Stimulated activated CD8-positive, alpha-beta memory T cell treated with anti-CD3 and anti-CD28 coated beads, Interleukin-2, amount 100 ng/mL, for 1 hour (primary cell): ENCODE measurements at places on chromosomes 3 and 15.
A peak's percentile ranks its signal among the peaks of the same experiment; 100 is the strongest.

DNA sequence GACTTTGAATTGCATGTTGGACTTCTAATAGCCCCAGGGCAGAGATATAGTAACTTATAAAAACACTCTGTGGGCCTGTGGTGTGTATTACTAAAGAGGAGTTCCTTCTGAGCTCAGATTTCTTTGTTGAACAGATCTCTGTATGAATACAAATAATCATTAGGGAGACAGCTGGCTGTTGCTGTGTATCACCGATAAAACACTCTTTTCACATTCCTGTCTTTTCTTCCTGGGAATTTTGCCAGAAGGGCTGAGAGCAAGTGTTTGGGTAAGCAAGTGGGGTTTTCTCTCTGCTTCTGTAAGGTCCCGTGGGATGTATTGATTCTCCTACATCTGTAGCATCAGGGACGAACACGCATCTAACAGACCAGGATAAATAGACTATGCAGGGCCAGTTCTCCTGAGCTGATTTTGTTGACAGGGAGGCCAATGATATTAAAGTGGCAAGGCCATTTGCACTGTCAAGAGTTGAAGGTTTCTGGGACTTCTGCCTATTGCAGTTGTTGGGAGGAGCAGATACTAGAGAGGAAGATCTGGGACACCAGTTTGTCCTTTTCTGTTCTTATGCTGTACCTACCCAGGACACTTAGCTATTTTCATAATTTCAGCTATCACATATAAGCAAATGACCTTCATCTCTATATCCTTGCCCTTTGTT is 225.9 kb upstream of the CD96 start:
- no peak for DNase-seq

GRCh38 chr3:45618081-45618509 is 23.5 kb downstream of the LIMD1 start:
- DNase-seq, result no peak

- DNase-seq, result no peak
Observed at GRCh38 chr15:78915341-78916087, 29.3 kb downstream of the CTSH start.

- DNase-seq, result no peak
Observed at GRCh38 chr3:143672396-143673165, 175.7 kb downstream of the SLC9A9 start.

DNA sequence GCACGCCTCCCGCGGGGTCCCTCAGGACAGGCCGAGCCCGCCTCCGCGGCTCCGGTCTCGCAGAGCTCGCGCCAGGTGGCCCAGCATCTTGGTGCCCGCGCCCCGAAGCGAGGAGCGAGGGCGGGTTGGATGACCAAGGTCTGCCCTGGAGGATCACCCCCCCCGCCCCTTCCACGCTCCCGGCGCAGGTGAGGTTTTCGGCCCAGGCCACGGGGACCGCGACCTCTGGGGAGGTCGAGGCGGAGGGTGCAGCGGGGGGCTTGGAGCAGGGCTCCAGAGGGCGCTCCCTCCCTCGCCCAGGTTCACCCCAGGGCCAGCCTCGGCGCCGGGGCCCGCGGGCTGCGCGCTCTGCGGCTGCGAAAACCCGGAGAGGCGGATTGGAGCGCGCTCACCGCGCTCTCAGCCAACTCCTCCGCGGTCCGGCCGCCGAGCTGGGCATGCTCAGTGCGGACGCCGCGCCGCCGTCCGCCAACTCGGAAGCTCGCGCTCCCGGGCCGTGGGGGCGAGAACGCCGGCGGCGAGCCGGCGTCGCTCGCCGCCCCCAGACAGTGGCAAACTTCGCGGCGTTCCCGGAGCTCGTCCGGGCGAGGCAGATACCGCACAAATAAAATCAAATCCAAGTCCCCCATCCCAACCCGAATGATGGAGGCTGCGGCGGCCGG is at the start of gene MED12L:
Gene MED12L, plus strand, starts transcription at position 438 of the 662 bp plus-strand sequence. CDS start 1,263 bp downstream, outside the sequence.
- no peak for DNase-seq

GRCh38 chr15:72907733-72908132 is 124.2 kb upstream of the ADPGK start:
- DNase-seq, result no peak

- no peak for DNase-seq
Observed at GRCh38 chr3:24305795-24306467, 188.7 kb downstream of the THRB start.

- no peak for DNase-seq
Observed at GRCh38 chr15:31476866-31477265, 150.2 kb downstream of the KLF13 start.

- no peak for DNase-seq
Observed at GRCh38 chr3:135970506-135971116, 5.1 kb downstream of the PPP2R3A start.

DNA sequence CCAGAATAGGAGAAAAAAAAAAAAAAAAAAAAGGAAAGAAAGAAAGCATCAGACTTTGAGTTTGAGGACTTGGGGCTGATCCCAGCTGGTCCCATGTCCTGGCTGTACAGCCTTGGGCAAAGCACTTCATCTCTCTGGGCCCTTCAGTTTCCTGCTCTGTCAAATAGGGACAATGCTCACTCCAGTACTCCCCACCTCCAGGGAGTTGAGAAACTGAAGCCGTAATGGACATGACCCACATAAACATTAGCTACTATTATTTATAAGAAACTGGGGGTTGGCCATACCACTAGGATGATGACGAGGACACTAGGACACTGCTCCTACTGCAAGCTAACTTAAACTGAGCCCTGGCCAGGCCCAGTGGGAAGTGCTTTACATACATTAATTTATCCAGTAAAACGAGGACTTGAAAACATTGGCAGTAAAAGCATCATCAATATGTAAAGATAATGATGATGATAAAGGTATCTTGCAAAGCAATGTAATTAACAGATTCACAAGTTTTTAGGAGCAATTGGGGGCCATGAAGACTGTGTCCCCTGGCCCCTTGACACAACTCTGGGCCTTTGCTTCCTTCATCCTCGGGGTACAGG is 22.9 kb upstream of the SMAD6 start:
- DNase-seq, result no peak

- DNase-seq, result no peak
Observed at GRCh38 chr3:101414121-101414520, 93.7 kb upstream of the IMPG2 start.

GRCh38 chr3:24493746-24494617 is 668 bp downstream of the THRB start:
- DNase-seq, result no peak

GRCh38 chr15:98787936-98788757 is 139.8 kb downstream of the IGF1R start:
- DNase-seq, result no peak

DNA sequence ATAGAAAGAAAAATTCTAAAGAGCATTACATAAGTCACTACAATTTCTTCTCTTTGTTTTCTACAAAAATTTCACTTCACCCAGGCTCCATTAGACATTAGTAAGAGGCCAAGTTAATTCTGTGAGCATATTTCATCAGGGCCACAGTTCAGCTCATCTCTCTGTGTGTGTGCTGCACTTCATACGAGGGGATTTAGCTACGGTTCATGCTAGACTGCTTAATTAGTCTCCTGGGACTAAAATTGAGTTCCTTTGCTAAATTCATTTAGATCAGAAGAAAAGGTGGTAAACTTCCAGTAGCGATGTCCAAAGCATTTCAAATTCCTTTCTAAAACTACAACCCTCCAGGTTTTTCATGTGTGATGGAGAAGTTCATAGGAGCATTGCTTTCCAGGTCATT is 83.1 kb upstream of the SETMAR start:
- no peak for DNase-seq

GRCh38 chr3:196235452-196236122 is 19.3 kb downstream of the SLC51A start:
- DNase-seq, result no peak

- no peak for DNase-seq
Observed at GRCh38 chr3:18153571-18154173, 271.5 kb downstream of the SATB1 start.

DNA sequence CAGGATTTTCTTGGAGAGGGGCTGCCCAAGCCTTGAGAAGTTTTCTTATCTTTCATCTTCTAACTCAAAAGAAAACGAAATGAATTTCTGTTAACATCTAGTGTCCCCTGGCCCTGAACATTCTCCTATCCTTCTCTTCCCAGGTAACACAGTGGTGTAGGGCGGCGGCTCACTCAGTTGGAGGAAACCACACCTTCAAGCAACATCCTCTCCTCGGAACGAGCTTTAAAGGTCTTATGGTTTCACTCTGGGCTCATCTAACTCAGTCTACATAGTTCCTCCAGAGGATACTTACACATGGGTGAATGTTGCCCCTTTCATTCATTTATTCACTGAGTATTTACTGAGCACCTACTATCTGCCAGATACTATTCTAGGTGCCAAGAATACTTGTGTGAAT is 31.0 kb upstream of the KLHL6 start:
- no peak for DNase-seq

GRCh38 chr15:77097248-77097721 is 26.4 kb upstream of the TSPAN3 start:
- DNase-seq, result no peak

DNA sequence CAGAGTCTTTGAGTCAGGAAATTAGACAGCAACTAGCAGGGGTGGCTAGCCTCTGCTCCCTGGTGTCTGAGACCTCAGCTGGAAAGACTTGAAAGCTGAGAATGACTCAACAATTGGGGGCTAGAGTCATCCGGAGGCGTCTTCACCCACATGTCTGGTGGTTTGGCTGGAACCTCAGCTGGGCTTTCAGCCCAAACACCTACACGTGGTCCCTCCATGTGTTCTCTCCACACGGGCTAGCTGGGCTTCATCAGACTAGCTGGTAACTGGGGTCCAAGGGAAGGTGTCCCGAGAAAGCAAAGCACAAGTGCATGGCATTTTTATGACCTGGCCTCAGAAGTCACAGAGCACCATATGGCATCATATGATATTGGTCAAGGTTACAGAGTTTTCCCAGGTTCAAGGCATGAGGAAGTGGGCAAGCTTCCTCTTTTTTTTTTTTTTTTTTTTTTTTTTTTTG is 19.9 kb upstream of the ABHD2 start:
- DNase-seq, result peak; percentile 4

- DNase-seq, result no peak
Observed at GRCh38 chr3:65963787-65964677, 74.7 kb downstream of the MAGI1 start.

GRCh38 chr3:141796889-141797781 is 33.9 kb downstream of the GRK7 start:
- DNase-seq, result no peak

GRCh38 chr15:26630857-26631256 is 142.0 kb downstream of the GABRB3 start:
- no peak for DNase-seq

DNA sequence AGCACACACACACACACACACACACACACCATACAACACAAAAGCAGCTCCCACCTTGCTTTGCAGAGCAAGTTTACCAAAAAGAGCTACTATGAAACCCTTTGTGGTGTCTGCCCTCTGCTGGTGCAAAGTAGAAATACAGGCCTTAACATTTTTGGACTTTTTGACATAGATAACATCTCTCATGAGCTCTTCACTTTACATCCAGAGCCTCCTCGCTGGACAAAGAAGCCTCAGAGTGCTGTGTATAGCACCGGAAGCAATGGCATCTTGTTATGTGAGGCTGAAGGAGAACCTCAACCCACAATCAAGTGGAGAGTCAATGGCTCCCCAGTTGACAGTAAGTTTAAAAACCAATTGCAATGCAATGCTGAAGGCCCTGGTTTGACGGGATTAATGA is 157.9 kb downstream of the CHL1 start:
- no peak for DNase-seq

GRCh38 chr3:113677737-113678136 is 18.7 kb downstream of the USF3 start:
- no peak for DNase-seq

DNA sequence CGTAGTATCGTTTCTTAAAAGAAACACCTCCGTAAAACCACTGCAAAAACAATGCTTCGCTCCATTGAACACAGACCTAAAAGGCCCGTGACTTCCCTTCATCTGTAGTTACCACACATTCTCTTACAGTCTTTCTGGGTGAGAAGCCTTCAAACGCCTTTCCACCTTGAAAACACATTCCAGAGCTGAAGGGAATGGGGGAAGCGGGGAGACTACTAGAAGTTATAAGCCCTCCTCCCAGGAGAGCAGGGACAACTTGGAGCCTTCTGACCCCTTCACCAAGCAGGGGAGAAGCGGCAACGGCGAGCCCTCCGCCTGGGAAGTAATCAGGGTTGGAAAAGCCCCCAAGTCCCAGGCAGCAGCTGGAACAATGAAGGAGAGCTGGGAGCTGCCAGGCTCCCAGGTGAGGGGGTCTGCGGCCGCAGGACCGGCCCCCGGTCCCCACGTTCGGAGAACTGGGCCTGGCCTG is 461 bp downstream of the SECISBP2L start:
- DNase-seq, result no peak

GRCh38 chr3:194181612-194182529 is 45.9 kb downstream of the HES1 start:
- no peak for DNase-seq

- no peak for DNase-seq
Observed at GRCh38 chr3:121748680-121749275, 763 bp downstream of the GOLGB1 start.

DNA sequence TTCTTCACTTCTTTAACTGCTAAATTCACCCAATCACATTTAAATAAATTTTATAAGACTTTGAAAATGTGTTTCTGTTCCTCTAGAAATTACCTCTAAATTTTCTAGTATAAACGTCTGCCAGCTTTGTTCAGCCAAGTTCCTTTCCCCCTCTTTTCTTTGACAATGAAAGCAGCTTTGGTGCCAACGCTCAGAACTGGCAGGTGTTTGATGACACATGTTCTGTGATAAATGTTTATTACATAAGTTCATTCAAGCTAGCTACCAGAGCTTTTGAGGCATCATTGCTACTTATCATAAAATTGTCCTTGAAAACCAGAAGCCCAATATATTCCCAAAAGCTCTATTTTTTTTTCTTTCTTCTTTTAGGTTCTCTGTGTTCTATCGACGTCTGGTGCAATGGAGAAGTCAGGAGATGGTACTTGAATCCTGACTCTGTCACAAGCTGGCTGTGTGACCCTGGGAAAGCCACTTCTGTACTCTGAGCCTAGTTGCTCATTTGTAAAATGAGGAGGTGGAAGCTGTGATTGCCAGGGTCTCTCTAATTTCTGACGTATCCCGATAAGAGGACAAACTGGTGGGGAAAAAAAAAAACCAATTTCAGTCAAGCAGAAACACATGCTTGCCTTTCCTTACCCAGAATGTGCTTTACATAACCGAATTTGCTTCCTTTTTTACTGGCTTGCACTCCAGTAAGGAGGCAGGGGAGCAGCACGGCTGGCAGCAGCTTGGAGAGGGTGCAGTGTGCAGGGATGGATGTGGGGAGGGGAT is 187.1 kb upstream of the LPP start:
- DNase-seq, result no peak

GRCh38 chr15:40242213-40242599 is 3.3 kb downstream of the PAK6 start:
- DNase-seq, result no peak

GRCh38 chr3:50350213-50350526 is 405 bp downstream of the NPRL2 start:
- DNase-seq, result no peak

GRCh38 chr3:122112754-122113153 is 57.6 kb downstream of the CD86 start:
- DNase-seq, result no peak

DNA sequence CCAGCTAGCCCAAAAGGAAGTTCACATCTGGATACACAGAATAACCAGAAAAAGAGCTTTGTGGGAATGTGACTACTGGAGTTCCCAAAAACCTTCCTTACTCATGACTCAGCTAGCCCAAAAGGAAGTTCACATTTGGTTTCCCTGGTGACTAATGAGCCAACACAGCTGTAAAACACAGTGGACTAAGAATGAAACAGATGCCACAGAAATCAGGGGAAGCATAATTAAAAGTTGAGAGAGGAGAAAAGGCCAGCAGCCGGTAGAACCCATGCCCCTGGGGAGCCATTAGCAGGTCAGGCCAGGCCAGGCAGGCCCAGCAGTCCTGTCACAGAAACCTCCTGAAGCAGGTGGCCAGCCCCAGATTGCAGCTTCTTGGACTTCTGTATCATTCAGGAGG is 130.3 kb downstream of the GHSR start:
- no peak for DNase-seq
